ENCODE measurements at places on chromosomes 1 and 21.

- no peak for DNase-seq
Observed at GRCh38 chr1:44826375-44827196, 16.5 kb downstream of the PTCH2 start.

DNA sequence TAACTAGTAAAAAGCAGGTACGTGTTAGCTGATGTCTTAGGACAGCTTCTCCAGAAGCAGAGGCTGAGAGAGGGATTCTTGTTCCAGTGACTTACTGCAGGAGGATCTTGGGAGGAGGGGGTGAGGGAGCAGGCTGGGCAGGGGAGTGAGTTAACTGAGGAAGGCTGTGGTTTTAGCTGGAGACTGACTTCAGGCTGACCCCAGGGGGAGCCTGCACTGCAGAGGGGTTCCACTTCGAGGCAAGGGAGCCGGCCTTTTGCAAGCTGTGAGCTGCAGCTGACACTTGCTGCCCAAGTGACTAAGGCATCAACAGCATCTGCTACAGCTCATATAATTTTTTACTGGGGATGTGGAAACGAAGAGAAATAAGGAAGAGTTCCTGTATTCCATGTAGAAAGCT lies 50.4 kb upstream of the SOD1 start:
- DNase-seq, result no peak

DNA sequence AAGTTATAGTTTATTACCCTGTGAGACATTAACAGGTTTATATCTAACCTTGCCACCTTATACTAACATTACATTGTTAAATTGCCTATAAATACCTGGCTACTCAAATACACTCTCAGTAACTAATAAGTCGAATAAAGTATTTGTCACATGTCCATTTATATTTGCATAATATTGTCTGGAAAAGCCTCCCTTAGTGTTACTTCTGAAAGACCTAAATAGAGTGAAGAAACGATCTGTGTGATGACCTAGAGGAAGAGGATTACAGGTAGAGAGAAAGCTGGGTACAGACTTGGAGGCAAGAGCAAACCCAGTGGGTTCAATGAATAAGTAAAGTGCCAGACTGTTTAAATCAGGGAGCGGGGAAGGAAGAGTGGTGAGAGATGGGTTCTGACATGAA lies 2.7 kb upstream of the CACYBP start:
- no peak for DNase-seq

DNA sequence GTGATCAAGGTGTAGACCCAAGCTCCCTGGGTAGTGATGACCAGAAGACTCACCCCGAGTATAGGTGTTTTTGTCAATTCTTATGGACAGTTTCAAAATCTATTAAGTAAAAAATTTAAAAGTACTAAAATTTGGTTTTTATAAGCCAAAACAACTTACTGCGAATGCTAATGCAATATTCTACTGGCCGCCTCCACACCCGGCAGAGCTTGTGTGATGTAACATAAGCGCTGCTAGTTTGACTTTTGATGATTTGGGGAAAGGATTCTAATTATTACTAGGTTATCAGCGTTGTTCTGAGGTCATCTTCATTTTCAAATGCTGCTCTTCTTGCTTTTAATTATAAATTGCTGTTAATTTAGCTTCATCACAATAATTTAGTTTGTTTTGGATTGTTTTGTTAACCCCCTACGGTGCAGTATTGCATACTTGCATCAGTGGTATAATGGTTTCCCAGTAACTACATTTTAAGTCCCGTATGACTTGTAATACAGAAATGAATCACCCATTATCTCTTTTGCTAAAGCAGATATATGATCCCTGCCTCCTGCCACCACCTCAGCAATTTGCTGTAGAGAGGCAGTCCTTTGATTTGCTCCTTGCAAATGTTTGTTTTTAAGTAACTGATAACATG lies 178.0 kb downstream of the SDCCAG8 start:
- DNase-seq, result no peak

DNA sequence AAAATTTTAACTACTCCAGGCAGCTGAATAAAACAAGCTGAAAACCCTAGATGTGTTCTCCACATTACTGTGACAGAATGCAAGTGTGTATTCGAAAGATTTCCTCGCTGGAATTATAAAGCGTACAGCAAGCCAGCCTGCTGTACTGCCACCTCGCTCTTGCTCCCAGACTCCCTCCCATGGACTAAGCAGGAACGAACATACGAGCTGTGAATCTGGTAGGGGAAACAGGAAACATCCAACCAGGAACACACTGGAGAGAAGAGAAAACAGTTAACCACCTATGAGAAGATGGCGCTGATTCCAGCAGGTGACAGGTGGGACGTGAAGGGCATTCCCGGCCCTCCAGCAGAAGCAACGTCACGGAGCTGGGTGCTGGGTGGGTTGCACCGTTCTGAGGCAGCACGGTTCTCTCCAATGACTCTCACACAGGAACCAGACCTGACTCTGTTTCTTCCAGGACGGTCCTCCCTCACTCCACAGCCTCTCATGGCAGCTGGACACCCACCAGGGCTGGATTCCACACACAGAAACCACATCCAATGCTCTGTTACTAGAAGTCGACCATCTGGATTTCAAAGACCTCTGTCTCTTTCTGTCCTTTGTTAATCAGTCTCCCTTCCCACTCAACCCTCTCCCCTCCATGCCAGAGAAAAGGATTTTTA lies 219.2 kb downstream of the RERE start:
- no peak for DNase-seq
